ENCODE measurements at places on chromosomes 6 and 20.

- DNase-seq: no peak
Observed at GRCh38 chr20:13873831-13874230, 89.0 kb downstream of the NDUFAF5 start.

DNA sequence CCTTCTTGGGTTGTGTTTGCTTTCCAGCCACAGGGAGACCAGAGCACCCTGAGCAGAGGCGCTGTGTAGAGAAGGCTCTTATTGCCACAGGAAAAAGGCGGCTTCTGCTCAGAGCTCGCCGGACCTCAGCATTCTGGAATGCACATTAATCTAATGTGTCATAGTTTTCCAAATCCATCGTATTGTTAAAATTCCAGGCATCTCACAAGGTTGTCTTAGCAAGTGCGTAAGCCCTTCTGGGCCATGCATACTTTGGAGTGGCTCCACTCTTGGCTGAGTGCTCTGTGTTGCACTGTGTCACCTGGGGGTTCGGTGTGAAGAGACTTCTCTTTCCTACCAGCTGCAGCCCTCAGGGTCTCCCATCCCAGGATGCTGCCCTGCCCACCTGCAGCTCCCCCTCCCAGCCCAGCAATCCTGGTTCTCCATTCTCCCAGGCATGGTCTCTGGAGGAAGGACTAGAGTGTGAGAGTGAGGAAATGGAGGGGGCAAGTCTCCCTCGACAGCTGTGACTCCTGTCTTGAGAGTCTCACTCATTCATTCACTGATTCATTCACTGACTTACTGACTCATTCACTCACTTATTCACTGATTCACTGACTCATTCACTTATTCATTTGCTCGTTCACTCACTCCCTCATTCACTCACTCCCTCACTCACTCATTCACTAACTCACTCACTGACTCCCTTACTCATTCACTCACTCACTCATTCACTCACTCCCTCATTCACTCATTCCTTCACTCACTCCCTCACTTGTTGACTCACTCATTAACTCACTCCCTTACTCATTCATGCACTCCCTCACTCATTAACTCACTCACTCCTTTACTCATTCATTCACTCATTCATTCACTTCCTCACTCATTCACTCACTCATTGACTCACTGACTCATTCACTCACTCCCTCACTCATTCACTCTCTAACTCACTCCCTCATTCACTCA lies 83.7 kb upstream of the MPC1 start:
- DNase-seq: no peak

DNA sequence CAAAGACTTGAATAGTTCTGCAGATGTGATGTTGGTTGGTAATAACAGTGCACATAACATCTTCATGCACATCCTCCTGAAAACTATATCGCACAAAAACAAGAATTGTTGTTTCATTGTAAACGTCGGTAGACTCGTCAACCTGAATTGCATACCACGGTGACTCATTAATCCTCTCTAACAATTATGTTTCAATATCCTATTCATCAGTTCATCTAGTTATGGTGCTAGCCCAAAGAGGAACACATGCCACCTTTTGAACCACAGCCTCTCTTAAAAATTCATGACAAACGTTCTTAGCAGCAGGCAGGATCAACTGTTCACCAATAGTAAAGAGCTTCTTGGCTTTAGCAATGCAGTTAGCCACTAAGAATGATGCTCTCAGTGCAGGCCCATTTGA lies 25.0 kb downstream of the CRYBG1 start:
- no peak for DNase-seq

DNA sequence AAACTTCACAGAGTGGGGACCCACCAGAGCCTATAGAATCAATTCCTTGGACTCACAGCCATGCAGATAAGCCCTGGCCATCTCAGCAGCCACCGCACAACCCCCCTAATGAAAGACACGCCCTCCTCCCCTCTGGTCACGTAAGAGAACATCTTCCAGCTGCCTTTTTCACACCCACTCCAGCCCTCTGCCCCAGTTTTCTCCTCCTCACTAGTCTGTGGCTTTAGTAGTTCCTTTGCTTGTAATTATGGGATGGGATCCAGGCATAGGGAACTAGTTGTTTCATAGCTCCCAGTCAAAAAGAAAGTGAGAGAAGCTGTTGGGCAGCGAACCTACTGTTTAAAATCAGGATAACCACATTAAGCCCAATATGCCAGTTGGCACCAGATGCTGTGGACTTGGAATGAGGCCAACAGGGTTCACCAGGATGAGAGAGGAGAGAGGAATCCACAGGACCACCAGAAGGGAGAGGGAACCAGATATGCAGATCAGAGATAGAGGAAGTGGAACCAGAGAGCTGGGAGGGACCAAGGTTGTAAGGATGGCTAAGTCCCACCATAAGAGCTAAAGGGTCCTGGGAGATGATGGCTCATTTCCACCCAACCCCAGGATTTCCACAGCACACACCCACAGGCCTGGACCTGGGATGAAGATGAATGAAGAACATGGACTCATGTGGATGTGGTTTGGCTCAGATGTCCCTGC lies 9.0 kb upstream of the BTN3A1 start:
- no peak for DNase-seq

DNA sequence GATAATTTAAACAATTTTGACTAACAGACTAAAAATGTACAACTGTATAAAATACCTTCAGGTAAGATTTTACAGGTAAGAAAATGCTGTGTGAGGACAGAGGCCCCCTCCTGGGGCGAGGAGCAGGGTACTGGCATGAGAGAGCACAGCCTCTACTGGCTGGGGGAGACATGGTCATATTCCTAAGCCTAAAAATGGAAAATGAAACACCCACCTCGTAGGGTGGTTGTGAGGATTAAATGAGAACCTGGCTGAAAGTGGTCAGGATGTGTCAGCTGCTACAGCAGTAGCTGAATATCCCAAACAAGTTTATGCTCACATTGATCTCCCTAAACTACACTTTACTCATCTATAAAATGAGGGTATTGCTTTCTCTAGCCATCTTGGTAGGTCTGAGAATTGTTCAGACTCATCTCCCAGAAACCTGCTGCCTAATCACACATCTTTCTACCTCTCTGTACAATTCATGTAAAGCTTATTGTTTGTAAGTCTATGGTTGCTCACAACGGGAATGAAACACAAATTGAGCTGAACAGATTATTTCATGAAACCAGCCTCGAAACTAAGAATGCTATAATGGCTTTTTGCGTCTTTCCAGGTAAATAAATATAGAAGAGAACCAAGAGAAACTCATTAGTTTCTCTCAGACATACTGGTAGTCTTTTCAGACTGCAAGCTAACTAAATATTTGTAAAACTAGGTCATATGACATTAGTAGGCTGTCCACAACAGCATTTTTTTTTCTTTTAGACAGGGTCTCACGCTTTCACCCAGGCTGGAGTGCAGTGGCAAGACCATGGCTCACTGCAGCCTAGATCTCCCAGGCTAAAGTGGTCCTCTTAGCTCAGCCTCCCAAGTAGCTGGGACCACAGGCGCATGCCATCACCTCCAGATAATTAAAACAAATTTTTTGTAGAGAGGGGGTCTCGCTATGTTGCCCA lies 69.6 kb downstream of the POPDC3 start:
- no peak for DNase-seq

DNA sequence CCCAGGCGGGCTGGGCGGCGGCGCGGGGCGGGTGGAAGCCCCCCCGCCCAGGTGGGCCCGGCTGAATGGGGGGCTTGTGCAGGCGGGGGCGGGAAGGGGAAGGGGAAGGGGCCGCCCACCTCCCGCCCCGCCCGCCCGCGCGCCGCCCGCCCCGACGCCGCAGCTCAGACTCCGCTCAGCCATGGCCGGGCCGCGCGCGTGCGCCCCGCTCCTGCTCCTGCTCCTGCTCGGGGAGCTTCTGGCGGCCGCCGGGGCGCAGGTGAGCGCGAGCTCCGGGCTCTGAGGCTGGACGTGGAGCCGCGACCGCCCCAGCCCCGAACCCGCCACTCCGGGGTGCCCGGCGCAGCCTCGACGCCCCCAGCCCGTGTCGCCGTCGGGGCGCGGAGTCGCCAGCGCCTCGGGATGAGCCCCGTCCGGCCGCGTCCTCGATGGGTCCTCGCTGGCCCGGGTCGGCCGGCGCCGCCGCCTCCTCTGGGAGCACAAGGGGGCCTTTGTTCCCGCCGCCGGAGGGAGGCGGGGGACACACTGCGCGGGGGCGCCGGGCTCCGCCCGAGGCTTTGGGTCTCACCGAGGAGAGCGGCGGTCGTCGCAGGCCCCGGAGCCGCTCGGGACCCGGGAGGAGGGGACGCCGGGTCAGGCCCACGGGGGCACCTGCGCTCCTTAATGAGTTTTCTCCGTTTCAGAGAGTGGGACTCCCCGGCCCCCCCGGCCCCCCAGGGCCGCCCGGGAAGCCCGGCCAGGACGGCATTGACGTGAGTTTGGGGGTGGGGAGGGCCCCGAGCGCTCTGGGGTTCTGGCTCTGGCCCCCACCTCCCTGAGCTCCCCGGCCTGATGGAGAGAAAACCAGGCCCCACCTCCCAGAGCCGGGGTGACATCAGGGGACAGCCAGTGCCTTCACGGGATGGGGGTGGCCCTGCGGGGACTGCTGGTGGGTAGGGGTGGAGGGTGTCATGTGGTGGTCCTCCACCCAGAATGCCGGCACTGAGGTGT lies at the start of gene COL9A3:
Gene COL9A3, plus strand, starts transcription at position 167 of the 990 bp plus-strand sequence. Its CDS starts 15 bp downstream, at position 182.
- DNase-seq: peak; percentile 32

GRCh38 chr6:105806486-105806920 lies 279.6 kb upstream of the PRDM1 start:
- no peak for DNase-seq

DNA sequence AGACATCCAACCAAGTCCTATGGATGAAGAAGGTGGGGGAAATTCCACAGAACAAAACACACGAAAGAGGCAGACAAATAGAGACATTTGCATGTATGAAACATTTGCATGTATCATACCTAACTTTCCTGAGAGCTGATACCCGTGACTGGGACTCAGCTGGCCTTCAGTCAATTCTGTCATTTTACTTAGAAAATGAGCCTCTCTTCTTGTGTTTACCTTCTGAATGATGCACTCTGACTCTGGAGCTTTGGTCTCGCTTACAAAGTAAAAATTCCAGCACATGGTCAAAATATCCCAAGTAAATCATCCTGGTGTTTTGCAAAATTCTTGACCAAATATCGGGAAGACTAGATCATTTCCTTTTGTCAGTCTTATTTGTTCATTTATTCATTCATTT lies 46.9 kb downstream of the MMUT start:
- DNase-seq: peak; percentile 36

DNA sequence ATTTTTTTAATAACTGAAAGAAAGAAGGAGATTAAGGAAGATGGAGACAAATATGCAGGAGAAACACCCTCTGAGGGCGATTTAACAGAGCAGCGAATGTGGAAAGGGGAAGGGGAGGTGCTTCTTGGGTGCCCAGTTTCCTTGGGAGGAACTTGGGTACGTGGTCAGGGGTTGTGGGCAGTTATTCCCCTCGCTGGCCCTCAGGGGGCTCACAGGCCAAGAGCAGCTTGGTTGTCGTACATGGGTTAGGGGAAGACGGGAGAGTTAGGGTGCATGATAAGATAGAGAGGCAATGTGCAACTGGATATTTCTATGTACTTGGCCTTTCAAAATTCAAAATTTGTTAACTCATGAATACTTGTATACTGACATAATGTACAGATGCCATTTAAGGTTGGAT lies 7.0 kb upstream of the TUBB2A start:
- DNase-seq: no peak

DNA sequence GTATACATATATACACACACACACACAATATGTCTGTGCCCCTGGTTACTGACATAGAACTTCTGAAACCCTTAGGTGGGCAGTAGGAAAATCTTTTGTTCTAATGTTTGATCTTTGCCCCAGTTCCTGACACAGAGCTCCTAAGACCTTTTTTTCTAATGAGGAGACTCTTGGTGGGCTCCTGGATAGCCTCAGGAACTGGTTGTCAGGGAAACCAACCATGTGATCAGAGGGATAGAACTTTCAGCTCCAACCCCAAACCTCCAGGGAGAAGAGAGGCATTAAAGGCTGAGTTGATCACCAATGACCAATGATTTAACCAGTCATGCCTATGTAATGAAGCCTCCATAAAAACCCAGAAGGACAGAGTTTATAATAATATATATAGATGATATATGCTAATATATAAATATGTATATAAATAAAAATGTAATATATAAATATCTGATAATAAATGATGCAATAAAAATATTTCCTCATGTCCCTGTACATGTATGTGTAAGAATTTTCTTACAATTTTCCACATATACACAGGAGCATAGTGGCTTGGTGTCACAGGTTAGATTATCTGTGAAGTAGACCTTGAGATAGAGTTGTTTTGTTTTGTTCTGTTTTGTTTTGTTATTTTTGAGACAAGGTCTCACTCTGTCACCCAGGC lies 93.3 kb downstream of the GPX5 start:
- no peak for DNase-seq

- no peak for DNase-seq
Observed at GRCh38 chr6:110338820-110339470, 19.2 kb downstream of the METTL24 start.

DNA sequence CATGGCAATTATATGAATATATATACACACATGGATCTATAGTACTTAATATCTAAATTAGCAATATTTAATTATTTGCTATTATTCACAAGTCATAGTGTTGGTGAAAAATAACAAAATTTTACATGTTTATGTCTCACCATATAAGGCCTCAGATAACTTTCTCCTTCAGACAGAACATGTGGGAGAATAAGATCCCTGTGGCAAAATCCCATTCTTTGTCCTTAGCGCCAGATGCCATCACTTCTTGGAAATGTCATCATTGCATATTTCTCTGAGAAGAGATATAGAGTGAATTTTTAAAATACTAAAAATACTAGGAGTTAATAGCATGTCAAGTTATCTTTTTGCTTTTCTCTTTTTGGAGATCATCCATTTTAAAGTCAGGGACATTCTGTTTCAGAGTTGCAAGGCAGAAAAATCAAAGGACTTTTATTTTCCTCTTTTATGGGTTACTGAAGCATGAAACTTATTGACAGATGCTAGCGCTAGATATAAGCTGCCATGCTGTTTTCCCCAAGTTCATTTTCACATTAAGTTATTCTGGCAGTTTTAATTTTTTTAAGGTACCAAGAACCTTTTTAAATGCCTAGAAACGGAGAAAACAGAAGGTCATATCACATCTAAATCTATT lies 30.4 kb upstream of the STXBP5 start:
- DNase-seq: no peak

GRCh38 chr20:18190338-18191233 lies 52.9 kb downstream of the KAT14 start:
- no peak for DNase-seq

DNA sequence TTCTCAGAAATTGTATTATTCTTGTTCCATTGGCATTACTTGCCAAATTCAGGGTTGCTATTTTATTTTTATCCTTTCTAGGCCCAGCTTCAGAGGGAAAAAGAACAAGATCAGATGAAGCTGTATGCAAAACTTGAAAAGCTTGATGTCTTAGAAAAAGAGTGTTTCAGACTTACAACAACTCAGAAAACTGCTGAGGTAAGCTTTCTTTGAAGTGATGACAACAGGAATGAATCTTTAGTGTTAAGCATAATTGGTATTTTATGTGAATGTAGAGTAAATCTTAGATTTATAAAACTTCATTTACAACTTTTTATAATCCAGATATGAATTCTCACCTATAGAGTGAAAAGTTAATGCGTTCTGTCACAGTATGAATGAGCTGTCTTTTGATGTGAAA lies 58.4 kb downstream of the CEP57L1 start:
- no peak for DNase-seq
